ENCODE measurements at places on chromosomes 4 and X.

- no peak for DNase-seq
Measured at GRCh38 chr4:6987588-6987961, 55.6 kb upstream of the TADA2B start.

GRCh38 chr4:107034996-107035818 lies 906 bp downstream of the DKK2 start:
- no peak for DNase-seq

GRCh38 chrX:30995060-30995700 lies 76.7 kb downstream of the FTHL17 start:
- DNase-seq: no peak

DNA sequence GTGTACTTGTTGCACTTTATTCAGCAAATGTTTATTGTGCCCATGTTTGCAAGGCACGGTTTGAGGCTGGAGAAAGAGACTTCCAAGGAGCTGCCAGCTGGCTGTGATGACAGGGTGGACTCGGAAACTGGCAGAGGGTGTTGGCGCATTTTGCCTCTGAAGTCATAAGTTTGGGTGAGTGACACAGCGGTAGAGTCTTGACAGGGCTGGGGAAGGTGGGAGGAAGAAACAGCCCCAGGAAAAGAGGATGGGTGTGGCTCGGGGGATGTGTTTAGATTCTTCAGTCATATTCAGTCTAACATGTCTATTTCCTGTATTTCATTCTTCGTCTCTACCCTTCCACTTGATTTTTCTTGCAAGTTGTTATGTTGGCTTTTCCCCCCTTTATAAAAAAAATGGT lies 77.0 kb upstream of the STOX2 start:
- no peak for DNase-seq

DNA sequence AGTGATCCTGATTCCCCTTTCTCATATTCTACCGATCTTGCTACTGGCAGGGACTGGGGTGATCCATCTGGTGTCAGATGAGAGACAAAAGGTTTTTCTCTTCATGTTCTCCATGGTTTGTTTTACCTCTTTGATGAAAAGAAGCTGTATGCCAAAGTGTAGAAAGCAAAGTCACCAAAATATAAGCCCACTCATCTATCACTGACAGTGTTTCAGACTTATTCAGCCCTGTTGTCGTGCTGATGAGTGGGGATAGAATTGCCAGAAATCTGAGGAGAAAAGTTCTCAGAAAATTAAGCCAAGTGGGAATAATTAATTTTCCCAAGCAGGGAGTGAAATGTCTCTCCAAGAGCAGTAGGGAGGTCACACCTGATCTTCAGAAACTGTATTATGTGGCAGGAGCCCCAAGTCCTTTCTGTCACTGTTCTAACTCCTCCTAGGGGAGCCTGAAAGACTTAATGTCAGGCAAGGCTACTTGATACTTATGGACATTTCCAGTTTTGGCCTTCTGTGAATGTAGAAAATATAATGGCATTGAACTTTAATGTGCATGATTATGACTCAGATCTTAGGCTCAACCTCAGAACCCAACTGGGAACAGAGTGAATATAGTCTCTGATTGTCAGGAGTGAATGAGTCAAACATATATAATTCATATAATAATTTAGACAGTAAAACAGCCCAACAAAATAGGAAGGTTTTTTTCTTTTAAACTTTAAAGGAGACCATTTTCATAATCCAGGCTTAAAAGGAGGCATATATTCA lies 298.1 kb downstream of the ANKRD50 start:
- DNase-seq: no peak

DNA sequence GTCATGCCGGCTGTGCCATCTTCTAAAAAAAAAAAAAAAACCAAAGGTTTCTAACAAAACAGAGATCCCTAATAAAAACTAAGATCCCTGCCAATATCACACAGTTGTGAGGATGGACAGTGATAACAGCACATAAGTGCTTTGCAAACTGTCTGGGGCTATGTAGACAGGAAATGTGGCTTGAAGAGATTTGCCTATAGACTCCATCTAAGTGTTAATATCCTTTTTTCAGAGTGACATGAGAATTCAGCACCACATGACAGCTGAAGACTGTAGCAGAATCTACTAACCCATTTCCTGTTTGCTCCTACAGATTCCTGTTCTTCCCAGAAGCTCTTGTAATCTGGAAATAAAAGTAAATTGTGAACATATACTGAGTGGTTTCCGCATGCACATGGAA lies 215.4 kb downstream of the KDR start:
- DNase-seq: no peak

- no peak for DNase-seq
Measured at GRCh38 chr4:94698187-94698586, 59.6 kb upstream of the BMPR1B start.

GRCh38 chrX:137654481-137654880 lies 88.6 kb downstream of the ZIC3 start:
- DNase-seq: no peak

GRCh38 chr4:65023081-65023480 lies 613.8 kb upstream of the TECRL start:
- DNase-seq: no peak

DNA sequence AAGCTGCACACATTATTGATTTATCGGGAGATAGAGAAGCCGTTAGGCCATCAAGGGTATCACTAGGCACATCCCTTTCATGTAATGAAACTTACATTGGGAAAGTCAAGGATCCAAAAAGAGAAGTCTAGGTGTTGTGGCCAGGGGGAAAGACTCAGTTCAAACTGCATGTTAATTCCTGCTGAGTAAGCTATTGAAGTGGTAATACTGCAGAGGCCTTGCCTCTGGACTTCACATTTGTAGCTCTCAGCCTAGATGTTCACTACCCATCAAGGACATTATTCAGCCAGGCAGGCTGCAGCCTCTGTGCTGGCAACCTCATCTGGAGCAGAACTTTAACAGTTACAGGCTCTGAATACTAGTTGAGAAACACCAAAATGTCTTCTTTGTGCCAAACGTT lies 2094.5 kb upstream of the AGA start:
- no peak for DNase-seq

DNA sequence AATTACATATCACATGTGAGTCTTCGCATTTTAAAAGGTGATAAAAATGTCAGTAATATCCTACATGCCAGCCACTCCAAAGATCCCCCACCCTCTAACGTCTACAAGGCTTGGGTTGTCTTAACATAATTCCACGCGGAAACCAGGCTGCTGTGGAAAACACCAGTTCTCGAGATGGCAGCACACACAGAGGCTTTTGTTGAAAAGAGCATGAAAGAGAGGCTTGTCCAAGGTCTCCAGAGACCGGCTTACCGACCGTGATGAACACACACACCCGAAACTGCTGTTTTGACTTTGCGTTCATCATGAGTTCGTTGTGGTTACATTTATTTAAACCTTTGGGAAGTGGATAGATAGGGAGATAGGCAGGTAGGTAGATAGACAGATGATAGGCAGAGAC lies 87.9 kb downstream of the CRLF2 start:
- no peak for DNase-seq

GRCh38 chr4:101230801-101231426 lies 116.4 kb downstream of the PPP3CA start:
- no peak for DNase-seq

DNA sequence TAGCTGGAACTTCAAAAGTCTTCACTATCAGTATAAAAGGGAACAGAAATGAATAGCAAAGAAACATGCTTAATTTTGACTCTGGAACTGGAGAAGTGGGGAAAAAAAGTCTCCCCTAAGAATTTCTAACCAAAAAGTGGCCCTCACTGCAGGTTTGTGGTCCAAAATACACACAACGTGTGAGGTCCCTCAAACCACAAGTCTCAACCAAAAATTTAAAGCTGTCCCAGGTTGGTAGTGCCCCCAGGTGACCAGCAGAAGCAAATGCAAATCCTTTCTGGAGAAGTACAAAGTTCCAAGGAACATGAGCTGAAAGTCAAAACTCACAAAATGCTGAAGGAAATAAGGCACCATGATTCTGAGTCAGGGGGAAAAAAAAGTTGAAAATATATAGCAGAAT lies 23.6 kb upstream of the VAMP7 start:
- DNase-seq: no peak

DNA sequence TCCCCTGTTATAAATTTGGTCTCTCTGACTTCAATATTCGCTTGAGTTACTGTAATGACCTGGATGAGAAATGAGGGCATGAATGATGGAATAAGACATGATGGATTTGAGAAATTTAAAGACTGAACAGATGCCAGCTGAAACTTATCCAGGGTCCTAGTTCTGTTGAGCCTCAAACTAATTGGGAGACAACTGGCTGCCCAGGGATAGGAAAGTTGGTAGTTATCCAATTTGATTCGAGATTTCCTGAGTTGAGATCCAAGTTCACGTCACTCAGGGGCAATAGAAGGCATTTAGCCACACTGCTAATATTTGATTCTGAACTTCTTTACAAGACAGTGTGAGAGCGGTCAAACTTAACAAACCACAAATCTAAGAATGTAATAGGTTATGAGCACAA lies 159.0 kb upstream of the CXCL13 start:
- no peak for DNase-seq

GRCh38 chr4:61406677-61407076 lies 206.6 kb downstream of the ADGRL3 start:
- no peak for DNase-seq

- DNase-seq: no peak
Measured at GRCh38 chrX:77087529-77088169, 359.5 kb upstream of the FGF16 start.

- no peak for DNase-seq
Measured at GRCh38 chr4:75584067-75584466, 28.2 kb downstream of the ODAPH start.

GRCh38 chr4:150656891-150657290 lies 74.9 kb downstream of the MAB21L2 start:
- no peak for DNase-seq

GRCh38 chr4:185792384-185793115 lies 19.4 kb downstream of the SORBS2 start:
- DNase-seq: no peak

DNA sequence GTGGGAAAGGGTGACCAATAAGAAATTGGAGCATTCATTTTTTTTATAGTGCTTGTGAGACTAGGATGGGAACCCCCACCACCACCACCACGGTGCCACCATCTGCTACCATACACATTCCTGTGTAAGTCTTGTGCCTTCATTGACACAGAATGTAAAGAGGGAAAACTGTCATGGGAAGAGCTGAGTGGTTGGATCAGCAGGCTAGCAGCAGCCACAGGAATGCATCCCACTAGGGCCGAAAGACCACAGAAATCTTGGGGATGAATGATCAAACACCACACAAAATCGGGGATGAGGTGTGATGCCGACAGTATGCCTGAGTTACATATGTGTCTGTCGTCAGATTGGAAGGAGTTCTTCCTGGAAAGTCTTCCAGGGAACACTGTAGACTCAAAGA lies 69.2 kb downstream of the SRPX start:
- no peak for DNase-seq

GRCh38 chr4:54172156-54172555 lies 56.9 kb upstream of the PDGFRA start:
- no peak for DNase-seq

DNA sequence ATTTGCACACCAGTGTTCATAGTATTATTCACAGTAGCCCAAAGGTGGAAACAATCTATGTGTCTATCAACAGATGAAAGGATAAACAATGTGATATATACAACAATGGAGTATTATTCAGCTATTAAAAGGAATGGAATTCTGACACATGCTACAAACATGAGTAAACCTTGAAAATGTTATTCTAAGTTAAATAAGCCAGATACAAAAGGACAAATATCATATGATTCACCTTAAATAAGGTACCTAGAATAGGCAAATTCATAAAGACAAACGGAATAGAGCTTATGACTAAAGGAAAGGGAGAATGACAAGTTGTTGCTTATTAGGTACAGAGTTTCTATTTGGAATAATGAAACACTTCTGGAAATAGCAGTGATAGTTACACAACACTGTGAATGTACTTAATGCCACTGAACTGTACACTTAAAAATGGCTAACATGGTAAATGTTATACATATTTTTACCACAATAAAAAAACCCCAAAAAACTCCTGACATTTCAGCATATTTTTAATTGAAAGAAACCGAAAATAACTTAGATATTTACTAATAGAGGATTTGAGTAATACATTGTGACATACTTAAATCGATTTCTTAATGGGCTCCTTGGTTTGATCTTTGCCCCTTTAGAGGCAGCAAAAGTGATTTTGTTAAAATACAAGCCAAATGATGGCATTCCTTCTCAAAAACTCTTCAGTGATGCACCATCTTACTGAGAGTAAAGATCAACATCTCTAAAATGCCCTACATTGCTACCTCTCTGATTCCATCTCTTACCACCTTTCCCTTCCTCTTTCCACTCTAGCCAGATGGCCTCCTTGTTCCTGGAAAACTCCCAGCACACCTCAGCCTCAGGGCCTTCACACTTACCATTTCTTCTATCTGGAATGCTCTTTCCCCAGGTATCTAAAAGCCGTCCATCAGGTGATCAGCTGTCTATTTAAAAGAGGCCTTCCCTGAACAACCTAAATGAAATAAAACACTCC lies 8.6 kb upstream of the CYP2U1 start:
- no peak for DNase-seq

DNA sequence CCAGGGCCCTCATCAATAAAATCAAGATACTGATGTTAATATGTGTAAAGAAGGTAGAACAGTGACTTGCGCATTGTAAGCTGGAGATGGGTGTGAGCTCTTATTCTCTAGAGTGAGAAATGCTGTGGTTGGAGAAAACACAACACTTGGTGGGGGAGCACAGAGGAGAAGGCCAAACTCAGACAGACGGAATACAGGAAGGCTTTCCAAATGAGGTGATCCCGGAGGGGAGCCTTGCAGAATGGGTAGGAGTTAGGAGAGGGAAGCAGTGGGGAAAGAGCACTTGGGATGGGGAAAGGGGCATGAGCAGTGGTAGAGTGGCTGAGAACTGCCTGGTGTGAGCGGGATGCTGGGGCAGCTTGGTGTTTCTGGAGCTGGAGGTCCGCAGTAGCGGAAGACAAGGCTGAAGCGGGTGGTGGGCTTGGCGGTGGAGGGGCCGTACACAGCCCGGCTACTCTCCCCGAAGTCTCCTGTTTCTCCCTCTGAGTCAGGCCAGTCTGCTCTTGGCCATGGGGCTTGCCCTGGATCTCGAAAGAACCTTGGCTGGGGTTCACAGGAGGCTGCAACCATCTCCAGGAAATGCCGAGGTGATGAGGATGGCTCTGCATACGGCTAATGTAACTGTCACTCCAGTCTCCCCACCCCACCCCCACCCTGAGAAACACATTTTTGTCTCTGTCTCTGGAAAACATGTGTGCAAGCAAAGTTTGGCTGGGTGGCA lies 11.3 kb upstream of the PLAC1 start:
- DNase-seq: no peak

GRCh38 chr4:123046096-123046495 lies 123.7 kb upstream of the NUDT6 start:
- DNase-seq: no peak

- DNase-seq: no peak
Measured at GRCh38 chr4:73447671-73448070, 11.7 kb downstream of the AFP start.

Measured in NCI-H1417 (cell line).